MCF 10A (cell line): ENCODE measurements at places on chromosomes 2 and 18.

GRCh38 chr2:124050833-124051497 lies 25.9 kb downstream of the CNTNAP5 start:
- no peak for DNase-seq

- no peak for DNase-seq
Observed at GRCh38 chr2:129901754-129902415, 77.6 kb upstream of the RAB6C start.

GRCh38 chr2:17752892-17753802 lies 463 bp downstream of the SMC6 start:
- peak; percentile 38 for DNase-seq

GRCh38 chr2:42224422-42225067 lies 55.4 kb downstream of the EML4 start:
- no peak for DNase-seq

DNA sequence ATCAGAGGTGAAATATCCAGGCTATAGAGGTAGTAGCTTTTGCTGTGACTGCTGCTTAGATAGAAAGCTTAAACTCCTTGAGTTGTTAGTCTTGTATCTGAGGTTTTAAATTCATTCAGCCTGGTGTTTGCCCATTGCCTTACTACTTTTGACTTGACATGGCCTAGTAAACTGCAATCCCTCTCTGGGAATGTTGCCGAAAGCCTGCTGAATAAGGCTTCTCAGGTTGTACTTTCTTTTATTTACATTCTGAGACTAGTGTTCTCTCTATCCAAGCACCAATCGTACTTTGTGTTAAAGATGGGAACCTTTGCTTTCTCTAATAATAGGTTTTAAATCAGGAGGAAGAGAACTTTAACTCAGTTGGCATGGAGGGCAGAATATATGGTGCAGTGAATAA lies 357.6 kb upstream of the CWC22 start:
- no peak for DNase-seq
